ENCODE measurements at places on chromosomes 3 and 15.

- no peak for DNase-seq
Observed at GRCh38 chr15:96500508-96500907, 170.0 kb downstream of the NR2F2 start.

DNA sequence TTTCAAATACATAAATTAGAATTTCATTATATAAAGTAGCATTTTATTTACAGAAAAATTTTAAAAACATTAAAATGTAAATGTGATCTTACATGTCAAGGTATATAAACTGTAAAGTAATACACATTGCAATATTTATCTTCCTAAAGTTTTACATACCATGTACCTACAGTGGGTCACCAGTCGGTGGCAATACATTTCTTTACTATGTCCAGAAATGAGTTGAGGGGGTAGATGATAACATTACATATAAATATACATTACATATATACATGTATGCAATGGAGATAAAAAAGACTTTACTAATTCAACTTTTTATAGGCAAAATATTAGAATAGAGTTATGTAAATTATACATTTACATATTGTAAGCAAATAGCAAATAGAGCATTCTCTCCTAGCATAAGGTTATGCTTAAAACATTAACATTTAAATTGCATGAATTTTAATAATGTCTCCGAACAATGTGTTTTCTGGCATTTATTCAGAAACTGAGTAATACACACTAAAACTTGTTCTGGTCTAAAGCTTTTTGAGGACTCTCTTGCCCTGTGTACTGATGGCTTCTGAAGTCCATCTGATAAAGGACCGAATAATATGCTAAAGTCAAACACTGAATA lies 93.3 kb upstream of the NLGN1 start:
- DNase-seq, result no peak

DNA sequence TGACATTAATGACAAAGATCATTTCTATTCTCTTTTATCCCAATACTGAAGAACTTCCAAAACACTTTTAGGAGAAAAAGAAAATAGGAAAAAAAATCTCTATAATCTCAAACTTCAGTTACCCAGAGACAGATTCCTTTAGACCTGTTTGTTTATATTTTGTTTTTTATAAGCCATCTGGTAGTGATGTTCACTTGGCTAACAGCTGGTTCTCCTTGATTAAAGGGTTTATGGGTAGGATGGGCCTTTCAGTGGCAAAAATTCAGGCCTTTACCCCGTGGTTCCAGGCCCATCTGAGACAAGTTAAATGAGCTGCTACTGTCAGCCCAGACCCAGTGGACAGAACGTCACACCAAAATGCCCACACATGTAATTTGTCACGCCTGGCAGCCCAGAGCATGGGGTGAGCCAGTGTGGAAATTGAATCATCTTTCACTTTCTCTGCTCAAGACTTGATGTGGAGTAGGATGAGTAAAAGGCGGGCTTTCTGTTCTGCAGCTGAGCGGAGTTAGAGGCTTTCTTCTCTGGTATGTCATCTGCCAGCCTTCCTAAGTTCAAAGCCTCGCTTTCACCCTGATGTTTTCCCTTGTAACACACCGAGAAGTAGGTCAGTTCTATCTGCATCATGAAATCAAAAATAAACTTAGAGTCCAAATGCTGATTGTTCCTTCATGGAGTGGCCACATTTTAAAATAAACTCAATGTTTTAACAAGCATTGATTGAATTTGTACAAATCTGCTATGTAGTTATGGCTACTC lies 62.5 kb upstream of the SKOR1 start:
- DNase-seq, result peak; percentile 58

GRCh38 chr15:38696109-38696727 lies 131.6 kb upstream of the RASGRP1 start:
- DNase-seq, result peak; percentile 86
